ENCODE measurements at places on chromosomes 16 and 17. TPM values are rescaled to one million over a fixed set of nuclear protein-coding genes. Genes with fewer than 3 reads are reported as not detected.

- H3K4me1 ChIP-seq, result no peaks in the 10 kb centered on the region
- no peak for DNase-seq
- H3K4me3 ChIP-seq, result no peak overlapping the region
- H3K27ac ChIP-seq, result no peak overlapping the region
- peaks cover 17% of the 10 kb centered on the region for H3K27me3 ChIP-seq
- H3K36me3 ChIP-seq, result no peaks in the 10 kb centered on the region
These were observed 41.1 kb upstream of the ACSM2B start for GRCh38 chr16:20617271-20617670.

GRCh38 chr16:56355221-56355620, 70.1 kb downstream of the AMFR start:
- H3K4me3 ChIP-seq, result no peak overlapping the region
- no peak for DNase-seq
- no peak overlapping the region for H3K27ac ChIP-seq
- H3K36me3 ChIP-seq, result no peaks in the 10 kb centered on the region
- no peaks in the 10 kb centered on the region for H3K27me3 ChIP-seq

GRCh38 chr17:63434951-63435571, 11.0 kb downstream of the CYB561 start:
- peaks cover 10% of the 10 kb centered on the region for H3K36me3 ChIP-seq
- peak overlapping the region; percentile 88 for H3K27ac ChIP-seq
- DNase-seq, result peak; percentile 75

- no peaks in the 10 kb centered on the region for H3K27me3 ChIP-seq
- DNase-seq, result peak; percentile 15
- H3K4me1 ChIP-seq, result peaks cover 48% of the 10 kb centered on the region
- H3K4me3 ChIP-seq, result peak overlapping the region; percentile 49
- peaks cover 14% of the 10 kb centered on the region for H3K36me3 ChIP-seq
- peak overlapping the region; percentile 86 for H3K27ac ChIP-seq
These were observed 65.7 kb downstream of the CENPV start for GRCh38 chr17:16287563-16288027.

- H3K4me1 ChIP-seq, result peaks cover 11% of the 10 kb centered on the region
- no peaks in the 10 kb centered on the region for H3K27me3 ChIP-seq
- peaks cover 8% of the 10 kb centered on the region for H3K36me3 ChIP-seq
- no peak for DNase-seq
These were observed 30.4 kb downstream of the PPM1D start for GRCh38 chr17:60630352-60630751.

DNA sequence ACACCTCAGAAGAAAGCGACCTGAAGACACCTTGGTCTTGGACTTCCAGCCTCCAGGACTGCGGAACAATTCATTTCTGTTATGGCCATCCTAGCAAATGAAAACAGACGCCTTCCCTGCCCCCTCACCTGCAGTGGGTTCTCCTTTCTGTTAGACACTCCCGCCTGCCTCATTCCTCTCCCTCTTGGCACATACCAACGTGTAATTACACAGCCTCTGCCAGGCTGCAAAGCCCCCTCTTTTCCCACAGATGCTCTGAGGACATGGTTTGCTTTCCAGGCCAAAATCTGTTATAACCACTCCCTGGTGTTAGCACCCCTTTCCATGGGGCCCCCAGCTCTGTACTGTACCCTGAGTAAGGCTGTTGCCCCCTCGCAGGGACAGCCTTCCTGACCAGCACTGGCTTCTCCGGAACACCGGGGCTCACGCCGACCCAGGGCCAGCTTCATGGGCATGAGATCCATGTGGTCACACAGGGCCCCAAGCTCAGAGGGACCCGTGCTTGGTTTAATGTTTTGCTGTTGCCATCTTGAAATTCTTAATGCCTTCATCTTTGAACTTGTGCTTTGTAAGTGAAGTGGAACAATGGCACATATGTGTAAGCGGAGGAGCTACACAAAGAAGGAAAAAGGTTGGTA, 64.1 kb downstream of the SDK2 start:
- H3K27ac ChIP-seq, result no peak overlapping the region
- no peaks in the 10 kb centered on the region for H3K4me1 ChIP-seq
- no peaks in the 10 kb centered on the region for H3K36me3 ChIP-seq
- DNase-seq, result no peak
- H3K27me3 ChIP-seq, result peaks cover 2% of the 10 kb centered on the region

DNA sequence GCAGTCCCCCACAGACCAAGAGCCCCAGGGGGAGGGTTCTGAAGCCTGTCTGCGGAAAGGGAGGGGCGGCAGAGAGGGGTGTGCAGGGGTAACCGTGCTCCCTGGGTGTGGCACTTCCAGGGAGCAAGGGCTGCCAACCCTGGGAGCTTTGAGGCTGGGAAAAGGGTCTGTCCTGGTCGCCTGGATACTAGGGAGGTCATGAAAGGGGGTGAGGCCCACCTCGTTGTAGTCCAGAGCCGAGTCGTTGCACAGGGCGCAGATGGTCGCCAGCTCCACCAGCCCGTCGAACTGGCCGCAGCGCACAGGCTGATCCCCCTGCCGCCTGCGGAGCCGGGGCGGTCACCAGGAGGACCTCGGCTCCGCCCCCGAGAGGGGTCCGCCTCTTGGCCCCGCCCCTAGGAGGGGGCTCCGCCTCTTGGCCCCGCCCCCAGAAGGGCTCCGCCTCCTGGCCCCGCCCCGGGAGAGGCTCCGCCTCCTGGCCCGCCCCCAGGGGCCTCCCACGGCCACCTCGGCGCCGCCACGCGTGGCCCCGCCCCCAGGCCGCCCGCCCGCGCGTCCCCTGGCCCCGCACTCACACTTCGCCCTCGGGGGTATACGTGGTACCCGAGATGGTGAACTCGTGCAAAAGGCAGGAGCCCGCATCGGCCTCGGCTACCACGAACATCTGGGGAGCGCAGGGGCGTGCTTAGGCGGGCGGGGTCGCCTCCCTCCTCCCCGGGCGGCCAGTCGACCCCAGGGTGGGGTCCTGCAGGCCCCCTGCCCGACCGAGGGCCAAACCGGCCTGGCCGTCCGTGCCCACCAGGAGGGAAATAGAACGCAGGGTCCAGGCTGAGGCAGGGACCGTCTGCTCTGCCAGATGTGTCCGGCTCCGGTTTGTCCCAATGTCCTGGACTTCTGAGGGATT, 19.5 kb downstream of the ATP2A3 start:
- peak; percentile 35 for DNase-seq
- H3K4me3 ChIP-seq, result no peak overlapping the region
- no peaks in the 10 kb centered on the region for H3K27me3 ChIP-seq
- peaks cover 2% of the 10 kb centered on the region for H3K4me1 ChIP-seq
- peaks cover 57% of the 10 kb centered on the region for H3K36me3 ChIP-seq
- no peak overlapping the region for H3K27ac ChIP-seq

DNA sequence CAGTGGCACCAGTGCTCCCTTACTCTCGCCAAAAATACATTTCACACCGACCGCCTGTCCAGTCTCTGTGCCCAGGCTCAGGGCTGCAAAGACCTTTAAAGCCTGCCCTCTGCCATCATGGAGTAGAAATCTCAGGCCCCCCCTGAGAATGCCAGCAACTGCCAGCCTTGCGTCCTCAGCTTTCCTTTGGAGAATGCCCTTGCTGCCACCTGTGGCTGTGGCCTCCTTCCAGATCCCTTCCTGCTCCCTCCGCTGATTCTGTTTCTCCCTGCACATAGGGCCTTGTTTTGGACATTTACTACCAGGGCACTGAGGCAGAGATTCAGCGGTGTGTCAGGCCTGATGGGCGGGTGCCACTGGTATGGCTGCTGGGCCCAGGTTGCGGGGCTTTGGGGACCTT, 13.2 kb downstream of the FCSK start:
- no peaks in the 10 kb centered on the region for H3K36me3 ChIP-seq
- H3K4me1 ChIP-seq, result no peaks in the 10 kb centered on the region
- H3K27ac ChIP-seq, result peak overlapping the region; percentile 57
- no peak overlapping the region for H3K4me3 ChIP-seq

GRCh38 chr16:64865069-64865696, 256.7 kb downstream of the CDH11 start:
- H3K4me1 ChIP-seq, result no peaks in the 10 kb centered on the region
- DNase-seq, result no peak
- no peak overlapping the region for H3K27ac ChIP-seq
- no peaks in the 10 kb centered on the region for H3K27me3 ChIP-seq
- H3K4me3 ChIP-seq, result no peak overlapping the region

DNA sequence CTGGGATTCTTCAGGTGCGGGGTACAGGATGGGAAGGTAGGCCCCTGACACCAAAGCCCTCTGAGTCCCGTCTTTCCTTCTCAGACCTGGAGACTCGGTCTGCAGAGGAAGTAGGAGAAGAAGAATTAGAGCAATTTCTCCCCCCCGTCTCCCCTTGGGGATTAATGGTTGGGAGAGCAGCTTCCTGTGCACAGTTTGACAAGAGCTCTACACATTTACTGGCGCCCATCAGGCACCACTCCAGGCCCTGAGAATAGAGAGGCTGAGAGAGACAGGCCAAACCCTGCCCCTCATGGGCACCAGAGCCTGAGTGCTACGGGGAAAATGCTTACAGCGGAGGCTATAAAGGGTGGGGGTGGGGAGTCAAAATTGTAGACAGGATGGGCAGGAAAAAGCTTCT, 3.5 kb upstream of the C16orf74 start:
- H3K4me1 ChIP-seq, result peaks cover 15% of the 10 kb centered on the region
- peaks cover 38% of the 10 kb centered on the region for H3K27me3 ChIP-seq
- H3K27ac ChIP-seq, result peak overlapping the region; percentile 36
- H3K36me3 ChIP-seq, result no peaks in the 10 kb centered on the region
- no peak for DNase-seq

GRCh38 chr16:10314811-10315210, 71.0 kb upstream of the ATF7IP2 start:
- no peak overlapping the region for H3K27ac ChIP-seq
- no peak overlapping the region for H3K4me3 ChIP-seq
- H3K36me3 ChIP-seq, result no peaks in the 10 kb centered on the region
- peak; percentile 13 for DNase-seq
- H3K4me1 ChIP-seq, result peaks cover 12% of the 10 kb centered on the region
- no peaks in the 10 kb centered on the region for H3K27me3 ChIP-seq

- no peak for DNase-seq
- H3K27me3 ChIP-seq, result no peaks in the 10 kb centered on the region
- H3K36me3 ChIP-seq, result peaks cover 6% of the 10 kb centered on the region
- no peak overlapping the region for H3K4me3 ChIP-seq
- H3K4me1 ChIP-seq, result peaks cover 21% of the 10 kb centered on the region
These were observed 112.2 kb downstream of the CMIP start for GRCh38 chr16:81556715-81557284.

GRCh38 chr16:85731179-85731578, 19.7 kb downstream of the C16orf74 start:
- H3K4me3 ChIP-seq, result no peak overlapping the region
- H3K27ac ChIP-seq, result no peak overlapping the region
- no peaks in the 10 kb centered on the region for H3K36me3 ChIP-seq

DNA sequence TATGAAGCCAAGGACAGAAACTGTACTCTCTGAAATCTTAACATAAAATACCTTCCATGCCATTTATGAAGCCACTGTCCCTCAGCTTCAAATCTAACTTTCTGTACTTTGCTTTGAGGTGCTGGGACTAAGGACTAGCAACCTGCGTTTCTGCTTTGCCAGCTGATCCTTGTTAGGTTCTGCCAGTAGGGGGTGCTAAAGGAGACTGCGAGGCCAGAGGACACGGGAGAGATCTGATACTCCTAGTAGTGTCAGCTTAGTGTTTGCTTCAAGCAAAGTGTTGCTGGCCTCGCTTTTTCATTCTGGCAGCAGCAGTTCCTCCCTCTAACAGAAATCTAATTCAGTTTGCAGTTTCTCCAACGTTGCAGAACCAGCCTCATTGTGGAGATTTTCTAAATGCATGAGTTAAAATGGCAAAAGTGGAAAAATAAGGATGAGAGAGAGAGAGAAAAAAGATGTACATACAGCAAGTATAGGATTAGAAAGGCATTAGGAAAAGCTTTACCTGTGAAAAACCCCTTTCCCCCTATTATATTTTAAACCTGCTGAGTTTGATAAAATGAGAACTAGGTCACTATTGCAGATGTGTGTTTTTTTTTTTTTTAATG, 297.5 kb downstream of the CA10 start:
- DNase-seq, result peak; percentile 41
- no peaks in the 10 kb centered on the region for H3K36me3 ChIP-seq
- no peak overlapping the region for H3K4me3 ChIP-seq
- no peaks in the 10 kb centered on the region for H3K27me3 ChIP-seq
- H3K27ac ChIP-seq, result no peak overlapping the region

DNA sequence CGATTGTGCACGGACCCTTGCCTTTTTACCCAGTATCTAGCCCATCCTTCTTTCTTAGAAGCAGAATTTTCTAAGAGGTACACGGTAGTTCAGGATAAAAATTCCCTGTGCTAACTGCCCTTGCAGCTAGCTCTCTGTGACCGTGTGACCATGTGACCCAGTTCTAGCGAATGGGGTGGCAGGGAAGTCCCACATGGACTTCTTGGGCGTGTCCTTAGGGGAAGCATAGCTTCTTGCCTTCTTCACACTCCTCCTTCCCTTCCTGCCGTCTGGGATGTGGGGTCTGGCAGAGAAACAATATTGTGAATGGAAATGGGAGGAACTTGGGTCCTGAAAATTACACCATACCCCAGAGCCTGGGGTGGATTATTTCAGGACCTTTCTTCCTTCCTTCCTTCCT, 670.7 kb downstream of the MAF start:
- no peak overlapping the region for H3K4me3 ChIP-seq
- H3K27ac ChIP-seq, result no peak overlapping the region
- H3K27me3 ChIP-seq, result no peaks in the 10 kb centered on the region
- no peaks in the 10 kb centered on the region for H3K36me3 ChIP-seq

- H3K27ac ChIP-seq, result no peak overlapping the region
- H3K27me3 ChIP-seq, result no peaks in the 10 kb centered on the region
- H3K4me1 ChIP-seq, result peaks cover 15% of the 10 kb centered on the region
These were observed 5.3 kb downstream of the SHPK start for GRCh38 chr17:3630781-3631180.

GRCh38 chr17:79654960-79655382, 44.1 kb upstream of the RBFOX3 start:
- no peak overlapping the region for H3K4me3 ChIP-seq
- H3K36me3 ChIP-seq, result no peaks in the 10 kb centered on the region
- H3K4me1 ChIP-seq, result no peaks in the 10 kb centered on the region
- peaks cover 21% of the 10 kb centered on the region for H3K27me3 ChIP-seq

DNA sequence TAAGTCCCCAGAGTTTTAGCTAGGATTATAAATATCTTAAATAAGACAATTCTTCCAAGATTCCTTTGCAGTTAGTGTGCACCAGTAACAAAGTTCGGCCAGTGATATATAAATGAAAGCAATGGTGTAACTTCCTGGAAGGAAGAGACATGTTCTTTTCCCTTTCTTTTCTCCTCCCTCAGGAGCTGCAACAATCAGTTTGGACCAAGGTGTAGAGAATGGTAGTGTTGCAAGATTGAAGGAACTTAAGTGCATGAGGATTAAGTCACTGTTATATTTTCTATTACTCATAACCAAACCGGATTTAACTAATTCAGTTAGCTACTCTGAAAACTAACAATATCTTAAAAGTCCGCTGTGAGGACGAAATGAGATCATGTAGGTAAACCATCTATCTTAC, 68.9 kb upstream of the KCNJ16 start:
- no peak overlapping the region for H3K4me3 ChIP-seq
- H3K4me1 ChIP-seq, result no peaks in the 10 kb centered on the region
- no peaks in the 10 kb centered on the region for H3K27me3 ChIP-seq
- no peak for DNase-seq
- H3K27ac ChIP-seq, result no peak overlapping the region
- H3K36me3 ChIP-seq, result no peaks in the 10 kb centered on the region

Gene CNGB1
- not detected for total RNA-seq

Gene CLDN6
- total RNA-seq, result not detected

Gene TBC1D3
- not detected for total RNA-seq

Gene TMIGD1
- not detected for total RNA-seq

Gene CES3
- total RNA-seq, result 5.9 TPM
